ENCODE measurements at places on chromosomes 16 and 17. TPM values are rescaled to one million over a fixed set of nuclear protein-coding genes. Genes with fewer than 3 reads are reported as not detected.
A peak's percentile ranks its signal among the peaks of the same experiment; 100 is the strongest.

- no peak for DNase-seq
Measured at GRCh38 chr17:47207143-47208067, 1.7 kb upstream of the MYL4 start.

GRCh38 chr16:12320298-12320706, 343.8 kb downstream of the SNX29 start:
- DNase-seq = no peak

- DNase-seq = no peak
Measured at GRCh38 chr17:68384941-68385340, 72.4 kb downstream of the WIPI1 start.

DNA sequence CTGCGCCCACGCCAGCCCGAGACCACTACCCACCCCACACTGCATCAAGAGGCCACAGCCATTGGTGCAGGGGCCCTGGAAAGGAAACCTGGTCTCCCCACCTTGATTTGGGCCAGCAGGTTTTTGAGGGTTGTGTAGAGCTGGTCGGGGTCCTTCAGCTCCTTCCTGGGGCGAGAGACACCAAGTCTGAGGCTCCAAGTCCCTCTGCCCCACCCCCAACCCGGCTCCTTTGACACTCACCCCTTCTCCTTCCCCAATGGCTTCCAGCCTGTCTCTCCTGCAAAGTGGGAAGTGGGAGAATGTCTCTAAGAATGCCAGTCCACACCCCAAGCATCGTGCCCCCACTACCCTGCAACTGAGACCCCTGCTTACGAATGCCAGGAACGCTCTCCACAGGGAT, 1.6 kb upstream of the DHX58 start:
- no peak for DNase-seq

DNA sequence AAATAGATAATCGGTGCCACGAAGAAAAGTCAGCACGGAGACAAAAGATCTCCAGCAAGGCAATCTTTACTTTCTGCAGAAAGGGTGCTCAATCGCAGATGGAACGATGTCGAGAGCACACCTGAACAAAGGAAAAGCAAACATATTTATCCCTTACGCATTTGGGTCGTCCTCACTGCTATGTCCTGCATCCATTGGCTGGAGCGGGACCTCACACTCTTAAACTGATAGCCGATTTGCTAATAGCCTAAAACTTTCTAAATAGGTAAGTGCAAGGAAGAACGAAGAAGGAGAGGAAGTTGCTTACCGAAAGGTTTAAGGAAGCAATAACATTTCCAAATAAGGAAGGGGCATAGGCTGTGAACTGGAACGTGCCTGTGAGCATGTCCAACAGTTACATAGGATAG, 1.2 kb upstream of the AKAP10 start:
- DNase-seq = peak; percentile 27

GRCh38 chr16:138049-138417, 440 bp downstream of the NPRL3 start:
- DNase-seq = peak; percentile 43

- DNase-seq = peak; percentile 69
Measured at GRCh38 chr16:90019543-90020259, 445 bp upstream of the DBNDD1 start.

DNA sequence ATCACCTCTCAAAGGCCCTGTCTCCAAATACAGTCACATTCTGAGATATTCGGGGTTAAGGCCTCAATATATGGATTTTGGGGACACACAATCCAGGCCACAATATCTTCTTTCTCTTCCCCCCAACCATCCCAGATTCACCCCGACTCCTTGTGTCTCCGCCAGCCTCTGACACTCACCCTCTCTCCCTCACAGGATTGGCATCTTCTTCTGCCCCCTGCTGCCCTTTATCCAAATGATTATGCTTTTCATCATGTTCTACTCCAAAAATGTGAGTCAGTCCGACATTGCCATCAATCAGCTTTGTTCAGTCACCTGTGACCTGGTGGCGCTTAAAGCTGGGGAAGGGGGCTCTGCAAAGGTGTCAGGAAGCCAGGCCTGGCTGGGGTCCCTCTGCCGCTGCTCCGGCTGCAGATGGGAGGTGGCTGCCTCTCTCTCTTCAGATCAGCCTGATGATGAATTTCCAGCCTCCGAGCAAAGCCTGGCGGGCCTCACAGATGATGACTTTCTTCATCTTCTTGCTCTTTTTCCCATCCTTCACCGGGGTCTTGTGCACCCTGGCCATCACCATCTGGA, 35.1 kb downstream of the GDE1 start:
- DNase-seq = no peak

- DNase-seq = no peak
Measured at GRCh38 chr17:12637015-12637414, 28.7 kb upstream of the MYOCD start.

DNA sequence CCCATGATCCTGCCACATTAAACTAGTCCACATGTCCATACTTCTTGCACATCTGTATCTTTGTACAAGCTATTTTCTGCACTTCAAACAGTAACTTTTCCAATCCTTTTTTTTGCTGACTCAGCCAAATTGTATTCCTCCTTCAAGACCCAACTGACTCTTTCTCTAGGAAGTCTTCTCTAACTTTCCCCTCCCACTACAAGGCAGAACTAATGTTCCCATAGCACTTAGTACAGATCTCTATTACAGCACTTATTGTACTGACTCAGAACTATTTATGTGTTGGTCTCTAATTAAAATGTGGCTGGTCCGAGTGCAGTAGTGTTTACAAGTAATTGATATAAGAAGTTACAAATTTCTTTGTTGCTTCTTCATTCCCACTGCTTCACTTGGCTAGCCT, 8.2 kb downstream of the FAM222B start:
- DNase-seq = no peak

- no peak for DNase-seq
Measured at GRCh38 chr16:17380613-17381012, 90.1 kb downstream of the XYLT1 start.

- no peak for DNase-seq
Measured at GRCh38 chr17:41116297-41116696, 1.9 kb downstream of the KRTAP4-11 start.

DNA sequence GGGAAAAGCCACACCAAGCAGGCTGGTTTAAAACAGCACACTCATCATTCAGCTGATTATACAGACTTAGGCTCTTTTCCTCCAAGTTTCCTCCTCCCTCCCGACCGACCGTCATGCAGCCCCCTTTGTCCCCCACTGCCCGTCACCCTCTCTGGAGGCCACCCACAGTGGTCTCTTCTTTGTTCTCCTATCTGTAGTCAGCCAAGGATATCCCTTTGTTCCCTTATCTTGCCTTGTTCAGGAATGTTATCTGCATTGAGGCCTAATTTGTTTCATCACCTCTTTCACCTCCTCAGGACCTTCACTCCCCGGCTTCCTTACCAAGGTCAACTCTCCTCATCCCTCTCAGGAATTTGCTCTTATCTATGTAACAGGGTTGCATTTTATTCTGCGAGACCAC, 186.4 kb upstream of the CDH13 start:
- DNase-seq = no peak

- DNase-seq = no peak
Measured at GRCh38 chr16:86709103-86709502, 130.8 kb downstream of the FOXL1 start.

DNA sequence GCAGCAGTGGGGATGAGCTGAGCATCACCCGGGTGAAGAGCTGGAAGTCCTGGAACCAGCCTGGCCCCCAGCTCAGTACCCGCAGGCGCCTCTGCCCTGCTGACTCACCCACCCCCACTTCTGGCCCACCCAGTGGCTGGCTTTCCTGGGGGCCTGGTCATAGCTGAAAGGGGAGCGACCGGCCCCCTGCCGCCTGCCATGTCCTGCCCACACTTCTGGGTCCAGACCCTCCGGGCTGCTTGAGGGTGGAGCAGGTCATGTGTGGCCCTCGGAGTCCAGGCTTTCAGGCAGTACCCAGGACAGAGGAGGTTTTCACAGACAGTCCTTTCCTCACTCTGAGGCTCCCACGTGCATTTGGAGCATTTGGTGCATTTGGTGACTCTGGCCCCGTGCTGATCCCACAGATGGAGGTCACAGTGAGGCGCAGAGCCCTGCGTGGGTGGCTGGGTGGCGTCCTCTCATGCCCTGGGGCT, 7.1 kb upstream of the PIEZO1 start:
- no peak for DNase-seq

GRCh38 chr17:61208301-61209105, 191.1 kb upstream of the TBX2 start:
- no peak for DNase-seq

DNA sequence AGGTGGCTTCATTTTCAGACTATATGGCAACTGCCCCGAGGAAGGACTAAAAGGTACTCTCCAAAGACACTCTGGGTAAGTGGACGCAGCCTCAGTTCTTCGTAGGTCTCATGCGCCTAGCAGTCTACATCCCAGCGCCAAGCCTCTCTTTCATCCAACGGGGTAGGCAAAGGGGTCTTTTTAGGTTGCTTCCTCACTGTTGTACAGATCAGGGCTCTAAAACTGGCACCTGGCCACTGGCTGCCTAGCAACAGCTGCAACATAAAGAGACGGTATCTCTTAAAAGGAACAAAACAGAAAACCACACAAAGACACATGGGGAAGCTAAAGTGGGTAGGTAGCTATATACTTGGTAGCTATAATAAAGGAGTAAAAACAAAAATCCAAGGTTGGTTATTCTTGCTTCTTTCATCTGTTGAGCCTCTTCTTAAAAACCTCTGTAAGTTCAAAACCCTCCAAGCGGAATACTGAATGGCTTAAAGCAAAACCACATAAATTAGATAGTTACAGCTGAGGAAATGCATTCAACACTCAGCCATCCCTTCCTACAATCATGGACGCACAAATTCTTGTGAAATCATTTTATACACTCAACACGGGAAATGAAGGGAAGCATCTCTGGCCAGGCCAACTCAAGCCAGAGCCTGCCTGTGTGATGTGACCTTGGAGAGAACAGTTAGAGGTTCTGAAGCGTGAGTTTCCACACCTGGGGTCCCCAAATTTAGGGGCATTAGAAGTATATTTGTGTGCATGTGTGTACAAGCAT, 22.7 kb downstream of the CYTH1 start:
- DNase-seq = peak; percentile 86

DNA sequence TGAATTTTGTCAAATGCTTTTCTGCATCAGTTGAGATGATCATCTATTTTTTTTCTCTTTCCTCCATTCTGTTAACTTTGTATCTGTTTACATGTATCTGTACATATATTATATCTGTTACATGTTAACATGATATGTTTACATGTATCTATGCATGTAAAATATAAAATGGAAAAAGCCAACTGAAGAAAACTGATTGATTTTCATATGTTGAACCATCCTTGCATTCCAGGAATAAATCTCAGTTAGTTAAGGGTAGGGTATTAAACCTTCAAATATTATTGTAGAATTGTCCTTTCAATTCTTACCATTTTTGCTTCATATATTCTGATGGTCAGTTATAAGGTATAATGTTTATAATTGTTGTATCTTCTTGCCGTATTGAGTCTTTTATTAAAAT, 336.1 kb downstream of the ZFHX3 start:
- no peak for DNase-seq

GRCh38 chr16:56305956-56306565, 114.8 kb downstream of the GNAO1 start:
- DNase-seq = no peak

GRCh38 chr16:13414154-13414553, 505.8 kb upstream of the ERCC4 start:
- no peak for DNase-seq

GRCh38 chr16:10612649-10613179, 32.3 kb upstream of the EMP2 start:
- DNase-seq = no peak

GRCh38 chr17:44386182-44386525, 3.3 kb downstream of the ITGA2B start:
- DNase-seq = no peak

DNA sequence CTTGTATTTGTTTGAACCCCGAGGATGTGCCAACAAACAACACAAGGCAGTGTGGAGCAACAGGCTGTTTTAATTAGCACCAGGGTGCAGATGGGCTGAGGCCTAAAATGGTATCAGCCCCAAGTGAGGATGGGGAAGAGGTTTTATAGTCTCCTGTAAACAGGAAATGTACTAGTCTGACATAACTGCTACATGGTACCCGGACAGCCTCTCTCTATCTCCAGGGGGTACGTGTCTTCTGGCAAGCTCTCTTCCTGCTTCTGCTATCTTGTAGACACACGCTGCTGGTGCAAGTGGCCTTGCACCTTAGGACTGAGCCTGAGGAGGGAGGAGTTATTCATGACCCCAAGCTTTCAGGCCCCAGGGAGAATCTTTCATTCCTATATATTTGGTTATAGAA, 2451.0 kb downstream of the TP53TG3F start:
- DNase-seq = no peak

GRCh38 chr16:61295311-61295710, 740.9 kb downstream of the CDH8 start:
- DNase-seq = no peak

DNA sequence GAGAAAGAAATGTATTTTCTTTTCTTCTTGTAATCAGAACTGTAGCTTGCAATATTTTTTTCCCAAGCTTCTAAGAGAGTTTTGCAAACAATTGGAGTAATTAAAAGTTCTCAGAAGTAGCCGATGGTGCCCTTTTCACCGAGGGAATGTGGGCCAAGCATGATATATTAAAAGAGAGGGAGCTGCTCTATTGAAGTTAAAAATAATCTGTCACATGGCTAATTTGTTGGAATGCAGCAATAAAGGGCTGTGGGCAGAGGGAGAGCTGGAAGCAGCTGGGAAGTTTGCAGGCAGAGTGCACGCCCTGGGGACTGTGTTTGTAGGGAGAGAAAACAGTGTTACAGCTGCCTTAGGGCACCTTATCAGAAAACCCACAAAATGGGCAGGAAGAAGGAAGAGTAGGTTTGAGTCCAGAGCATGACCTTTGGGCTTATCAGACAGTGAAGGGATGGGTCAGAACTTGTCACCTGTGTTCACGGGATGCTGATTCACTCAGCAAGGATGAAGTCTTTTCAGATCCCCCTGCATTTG, 18.5 kb upstream of the TERF2 start:
- no peak for DNase-seq

- DNase-seq = no peak
Measured at GRCh38 chr17:41773190-41773588, 13.3 kb downstream of the JUP start.

The EVPLL gene
- 0.37 TPM for total RNA-seq

The MMP28 gene
- not detected for total RNA-seq

The TPSG1 gene
- total RNA-seq = not detected

The SLC52A1 gene
- total RNA-seq = 0.16 TPM

The OR4D2 gene
- not detected for total RNA-seq

The IRX6 gene
- total RNA-seq = not detected

The OR1F1 gene
- total RNA-seq = not detected

The CCL17 gene
- 1.4 TPM for total RNA-seq

The PIK3R5 gene
- 29.2 TPM for total RNA-seq

The TNS4 gene
- total RNA-seq = 10.8 TPM

The OSGIN1 gene
- 0.75 TPM for total RNA-seq

The CACNG1 gene
- total RNA-seq = not detected

The OTOP2 gene
- not detected for total RNA-seq

The CDH15 gene
- total RNA-seq = not detected

Data from activated CD4-positive, alpha-beta T cell treated with anti-CD3 and anti-CD28 coated beads for 36 hours (primary cell).